Stimulated activated CD4-positive, alpha-beta T cell treated with anti-CD3 and anti-CD28 coated beads, Interleukin-2, amount 100 ng/mL, for 24 hours (primary cell): ENCODE measurements at places on chromosomes 3 and 15.

- DNase-seq: no peak
These were observed 481.7 kb downstream of the GBE1 start for GRCh38 chr3:81279481-81280379.

GRCh38 chr3:106765342-106765741 lies 611.9 kb upstream of the CCDC54 start:
- no peak for DNase-seq

- DNase-seq: no peak
These were observed 19.9 kb upstream of the TPM1 start for GRCh38 chr15:63022663-63023062.

GRCh38 chr3:88005066-88005465 lies 53.7 kb downstream of the CGGBP1 start:
- no peak for DNase-seq

DNA sequence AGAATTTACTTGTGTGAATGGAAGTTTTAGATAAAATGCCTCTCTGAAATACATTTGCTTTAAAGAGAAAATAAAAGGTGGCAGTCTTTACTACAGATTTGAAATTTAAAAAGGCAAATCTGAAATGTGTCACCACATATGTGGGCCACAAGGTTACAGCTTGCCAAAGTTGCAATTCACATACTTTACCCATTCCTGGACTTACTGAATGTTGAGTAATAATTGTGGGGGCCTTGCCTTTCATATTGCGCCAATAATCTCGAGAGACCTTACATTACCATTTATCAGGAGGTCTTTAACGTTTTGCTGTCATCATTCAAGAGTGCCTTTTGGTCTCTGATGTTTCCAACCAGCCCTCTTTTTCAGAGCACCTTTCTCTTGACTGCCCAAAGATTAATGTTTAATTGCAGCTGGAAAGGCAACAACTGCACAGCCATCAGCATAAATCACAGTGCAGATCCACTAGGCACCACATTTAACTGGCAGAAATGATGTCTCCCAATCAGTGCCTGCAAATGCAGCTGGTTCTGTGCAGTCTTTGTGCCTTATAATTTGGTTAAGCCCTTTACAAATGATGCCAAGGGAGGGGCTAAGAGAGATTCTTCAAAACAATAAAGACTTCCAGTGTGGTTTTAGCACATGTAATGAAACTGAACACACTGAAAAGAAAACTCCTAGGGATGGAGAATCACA lies 206.8 kb downstream of the MAGI1 start:
- no peak for DNase-seq
